ENCODE measurements at places on chromosomes 12 and 14.

DNA sequence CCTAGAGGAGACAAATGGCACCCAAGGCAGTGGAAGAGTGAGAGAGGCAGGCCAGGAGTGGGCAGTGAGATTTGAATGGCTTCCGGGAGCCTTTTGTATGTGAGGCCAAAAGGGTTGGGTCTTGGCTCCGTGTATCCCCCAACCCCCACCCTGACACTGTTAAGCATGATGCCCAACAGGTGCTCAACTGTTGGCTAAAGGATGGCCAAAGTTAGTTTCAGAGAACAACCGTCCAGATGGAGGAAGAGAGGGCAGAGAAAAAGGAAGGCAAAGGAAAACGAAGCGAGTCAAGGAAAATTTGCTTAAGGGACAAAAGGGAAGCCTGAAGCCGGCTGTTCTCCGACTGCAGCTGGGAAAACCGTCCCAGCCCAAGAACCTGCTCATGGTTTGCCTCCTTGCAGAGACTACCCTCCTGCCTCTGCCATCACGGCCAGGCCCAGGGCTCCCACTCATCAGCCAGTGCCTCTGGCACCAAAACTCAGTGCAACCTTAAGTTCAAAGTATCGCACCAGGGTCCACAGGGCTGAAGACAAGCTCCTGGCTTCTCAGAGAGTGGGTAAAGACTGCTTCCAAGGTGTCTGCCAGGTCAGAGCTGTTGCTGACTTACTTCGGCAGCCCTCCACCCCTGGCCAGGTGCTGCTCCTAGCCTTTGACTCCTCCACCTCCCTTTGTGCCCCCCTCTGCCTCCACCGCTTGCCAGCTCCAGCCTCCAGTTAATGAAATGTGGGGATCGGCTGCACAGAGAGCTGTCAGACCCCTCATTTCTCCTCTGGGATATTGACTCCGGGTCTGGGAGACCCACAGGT, 4.2 kb upstream of the C1QL4 start:
- DNase-seq: no peak

DNA sequence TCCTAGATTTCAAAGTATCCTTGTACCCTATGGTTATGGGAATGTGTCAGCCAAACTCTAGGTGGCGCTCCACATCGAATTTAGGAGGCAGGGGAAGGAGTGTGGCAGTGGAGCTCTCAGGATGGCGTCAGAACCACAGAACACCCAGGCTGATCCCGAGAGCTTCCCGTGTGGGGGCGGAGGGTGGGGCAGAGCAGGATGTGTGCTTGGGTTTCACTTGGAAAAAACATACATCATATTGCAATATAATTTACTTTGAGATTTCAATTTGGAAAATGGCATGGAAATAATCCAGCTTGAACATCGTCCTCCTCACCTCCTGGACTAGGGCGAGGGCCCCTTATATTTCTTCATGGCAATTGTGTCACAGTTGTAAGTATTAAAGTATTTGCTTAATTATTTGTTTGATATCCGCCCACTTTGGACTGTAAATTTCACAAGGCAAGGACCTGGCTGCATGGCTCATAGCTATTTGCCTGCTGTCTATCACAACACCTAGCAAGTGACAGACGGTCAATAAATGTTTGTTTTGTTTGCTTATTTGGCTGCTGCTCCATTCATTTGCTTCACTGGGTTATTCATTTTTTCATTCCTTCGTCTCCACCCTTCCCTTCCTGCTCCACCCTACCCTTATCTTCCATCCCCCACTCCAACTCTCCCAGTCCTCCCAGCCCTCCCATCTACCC, 221.5 kb upstream of the HMGA2 start:
- peak; percentile 56 for DNase-seq

- no peak for DNase-seq
These were observed 5.7 kb downstream of the ETFRF1 start for GRCh38 chr12:25200703-25201102.

DNA sequence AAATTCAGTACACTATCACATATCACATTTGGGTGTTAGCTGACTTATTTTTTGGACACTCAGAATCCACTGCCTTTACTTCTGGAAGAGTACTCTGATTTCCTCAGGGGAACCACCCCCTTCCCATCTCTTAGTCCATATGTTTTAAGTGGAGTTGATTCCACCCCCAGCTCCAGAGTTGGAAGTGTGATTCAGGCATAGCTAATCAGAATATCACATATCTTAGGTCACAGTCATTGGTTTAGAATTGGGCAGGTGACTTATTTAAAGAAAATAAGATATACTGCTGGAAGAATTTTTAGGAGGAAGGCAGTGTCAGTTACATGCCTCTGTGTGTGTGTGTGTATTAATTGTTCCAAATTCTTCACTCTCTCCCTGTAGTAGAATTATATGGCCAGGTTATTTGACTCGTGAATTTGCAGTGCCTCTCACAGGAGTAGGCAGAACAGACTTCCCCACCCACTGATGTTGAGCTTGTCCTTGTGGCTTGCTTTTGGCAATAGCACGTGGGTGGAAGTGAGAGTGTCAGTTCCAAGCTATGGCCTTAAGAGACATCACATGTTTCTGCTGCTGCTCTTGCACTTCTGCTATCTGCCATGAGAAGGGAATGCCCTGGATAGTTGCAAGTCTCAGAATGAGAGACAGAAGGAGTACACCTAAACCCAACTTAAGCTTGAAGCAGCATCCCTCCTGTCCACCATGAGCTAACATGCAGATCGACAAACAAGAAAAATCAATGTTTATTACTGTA, 6.4 kb upstream of the GAS2L3 start:
- DNase-seq: no peak

- DNase-seq: no peak
These were observed 23.3 kb downstream of the SLC38A2 start for GRCh38 chr12:46349253-46349652.

- DNase-seq: no peak
These were observed 1.8 kb upstream of the PPP1R12A start for GRCh38 chr12:79936670-79937069.

DNA sequence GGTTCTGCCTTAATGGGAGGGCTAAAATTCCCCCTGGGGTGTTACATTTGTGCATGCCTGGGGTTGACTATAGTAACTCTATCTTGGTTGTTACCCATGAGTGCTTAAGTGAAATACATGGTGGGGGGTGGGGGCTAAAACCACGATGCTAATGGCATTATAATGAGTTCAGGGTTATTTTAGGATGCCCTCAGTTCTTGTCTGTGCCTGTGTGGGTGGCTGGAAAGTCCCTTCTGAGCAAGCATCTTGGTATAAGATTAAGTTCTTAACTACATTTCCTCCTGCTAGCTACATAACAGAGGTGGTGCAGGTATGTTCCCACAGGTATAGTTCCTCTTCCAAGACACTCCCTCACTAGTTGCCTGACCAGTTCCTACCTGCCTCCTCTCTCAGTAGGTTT, 822.3 kb downstream of the LRFN5 start:
- no peak for DNase-seq

GRCh38 chr12:47307680-47308399, 228.1 kb upstream of the AMIGO2 start:
- peak; percentile 60 for DNase-seq

DNA sequence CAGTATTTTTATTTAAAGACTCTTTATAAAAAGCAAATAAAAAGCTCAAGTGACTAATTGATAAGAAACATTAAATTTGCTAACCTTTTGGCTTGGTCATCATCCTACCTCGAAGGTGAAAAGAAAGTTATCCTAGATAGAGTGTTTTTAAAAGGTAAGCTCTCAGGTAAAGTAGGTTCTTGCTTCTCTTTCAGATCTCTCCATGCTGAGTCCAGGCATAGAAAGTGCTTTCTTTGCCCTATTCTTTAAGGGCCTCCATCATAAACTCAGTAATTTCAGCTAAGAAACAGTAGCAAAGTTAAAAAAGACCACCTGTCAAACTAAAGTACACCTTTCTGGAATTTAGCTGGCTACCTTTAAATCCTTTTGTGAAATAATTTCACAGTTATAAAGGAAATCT, 20.6 kb upstream of the ANHX start:
- no peak for DNase-seq

DNA sequence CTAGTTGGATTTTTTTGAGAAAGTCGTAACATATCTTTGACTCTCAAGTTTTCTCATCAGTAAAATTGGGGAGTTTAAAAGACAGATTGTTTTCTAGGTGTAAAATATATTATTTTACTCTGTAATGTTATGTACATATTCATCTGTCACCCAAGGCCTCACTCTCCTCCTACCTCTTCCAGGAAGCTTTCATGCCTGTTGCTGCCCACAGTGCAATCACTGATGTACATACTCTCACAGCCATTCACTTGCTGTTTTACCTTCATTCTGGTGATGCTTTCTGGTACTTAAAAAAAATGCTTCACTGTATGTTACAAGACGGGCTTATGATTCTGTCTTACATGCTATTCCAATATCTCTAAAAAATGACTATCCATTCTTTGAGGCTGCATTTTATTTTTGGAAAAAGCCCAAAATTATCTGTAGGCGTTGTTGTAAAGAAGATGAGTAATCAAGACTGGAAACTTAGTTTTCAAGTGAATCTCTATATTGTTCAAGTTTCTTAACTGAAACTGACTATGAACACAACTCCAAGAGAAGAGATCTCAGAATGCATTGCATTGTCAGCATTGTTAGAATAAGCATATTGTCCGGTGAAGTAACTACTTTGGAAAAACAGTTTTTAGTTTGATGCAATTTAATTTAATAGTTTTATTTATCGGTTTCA, 82.5 kb downstream of the LMO3 start:
- no peak for DNase-seq

DNA sequence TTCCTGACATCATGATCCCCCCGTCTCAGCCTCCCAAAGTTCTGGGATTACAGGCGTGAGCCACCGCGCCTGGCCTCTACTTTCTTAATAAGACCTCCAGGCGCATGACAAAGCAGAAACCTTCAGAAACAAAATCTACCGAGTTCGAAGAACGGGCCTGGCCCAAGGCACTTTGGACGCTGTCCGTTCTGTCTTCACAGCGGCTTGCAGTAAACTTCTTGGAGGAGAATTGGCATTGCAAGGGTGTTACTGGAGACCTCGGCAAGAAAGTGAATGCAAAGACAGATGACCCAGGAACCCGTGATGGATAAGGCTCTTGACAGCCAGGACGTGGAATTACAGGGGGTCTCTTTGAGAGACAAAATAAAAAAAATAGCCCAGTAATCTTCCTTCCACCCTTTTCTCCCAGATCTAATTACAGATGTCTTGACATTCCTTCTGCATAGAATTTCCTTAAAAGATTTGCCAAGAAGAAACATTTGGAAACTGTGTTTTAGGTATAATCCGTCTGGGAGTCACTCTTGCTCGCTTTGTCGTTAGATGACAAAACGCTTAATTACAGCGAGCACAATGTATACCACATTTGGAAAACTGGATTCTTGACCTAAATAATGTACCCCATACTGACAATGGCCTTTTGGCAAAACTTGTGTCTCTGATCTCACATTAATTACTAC, 83.2 kb upstream of the TBX3 start:
- no peak for DNase-seq

- no peak for DNase-seq
These were observed 39.9 kb downstream of the ATL1 start for GRCh38 chr14:50599700-50600444.

- no peak for DNase-seq
These were observed 23.0 kb downstream of the RASSF3 start for GRCh38 chr12:64633011-64633939.

DNA sequence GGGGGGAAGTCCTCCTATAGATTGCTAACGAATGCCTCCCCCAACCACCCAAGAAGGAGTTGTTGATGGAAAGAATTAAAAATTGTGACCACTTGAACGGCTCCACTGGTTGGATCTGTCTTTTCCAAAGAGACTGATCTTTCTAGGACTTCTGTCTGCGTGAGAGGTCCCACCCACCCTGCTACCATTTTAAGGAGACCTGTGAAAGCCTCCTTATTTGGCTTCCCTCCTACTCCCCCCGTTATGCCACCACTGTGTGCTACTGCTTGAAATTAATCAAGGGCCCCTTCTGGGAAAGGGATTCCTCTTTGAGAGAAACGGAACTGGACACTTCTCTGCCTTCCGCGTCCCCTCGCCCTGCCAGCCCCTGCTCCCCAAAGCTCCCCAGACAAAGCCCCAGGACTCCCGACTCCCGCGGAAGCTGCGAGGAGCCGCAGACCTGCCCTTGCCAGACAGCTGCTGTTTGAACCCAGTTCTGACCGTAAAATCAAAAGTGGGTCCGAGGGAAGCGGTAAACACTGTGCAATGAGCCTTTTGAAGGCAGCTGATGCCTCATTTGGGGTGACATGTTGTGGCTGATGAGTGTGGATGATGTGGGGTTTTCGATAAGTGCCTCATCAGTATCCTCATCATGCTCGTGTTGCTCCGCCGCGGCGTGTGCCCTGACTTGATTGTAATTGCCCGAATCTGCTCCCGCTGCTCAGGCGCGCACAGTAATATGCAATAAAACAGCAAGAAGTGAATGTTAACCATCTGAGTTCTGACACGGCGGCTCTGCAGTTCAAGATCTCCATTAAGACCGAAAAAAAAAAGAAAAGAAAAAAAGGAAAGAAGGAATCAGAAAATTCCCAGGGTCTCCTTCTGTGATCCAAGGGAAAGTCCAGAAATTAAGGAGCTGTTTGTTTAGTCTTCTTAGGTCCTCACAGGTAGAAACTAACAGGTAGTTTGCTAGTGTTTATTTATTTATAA, 48.2 kb downstream of the MBIP start:
- peak; percentile 51 for DNase-seq

GRCh38 chr14:53306267-53306721, 153.2 kb upstream of the DDHD1 start:
- DNase-seq: peak; percentile 42

DNA sequence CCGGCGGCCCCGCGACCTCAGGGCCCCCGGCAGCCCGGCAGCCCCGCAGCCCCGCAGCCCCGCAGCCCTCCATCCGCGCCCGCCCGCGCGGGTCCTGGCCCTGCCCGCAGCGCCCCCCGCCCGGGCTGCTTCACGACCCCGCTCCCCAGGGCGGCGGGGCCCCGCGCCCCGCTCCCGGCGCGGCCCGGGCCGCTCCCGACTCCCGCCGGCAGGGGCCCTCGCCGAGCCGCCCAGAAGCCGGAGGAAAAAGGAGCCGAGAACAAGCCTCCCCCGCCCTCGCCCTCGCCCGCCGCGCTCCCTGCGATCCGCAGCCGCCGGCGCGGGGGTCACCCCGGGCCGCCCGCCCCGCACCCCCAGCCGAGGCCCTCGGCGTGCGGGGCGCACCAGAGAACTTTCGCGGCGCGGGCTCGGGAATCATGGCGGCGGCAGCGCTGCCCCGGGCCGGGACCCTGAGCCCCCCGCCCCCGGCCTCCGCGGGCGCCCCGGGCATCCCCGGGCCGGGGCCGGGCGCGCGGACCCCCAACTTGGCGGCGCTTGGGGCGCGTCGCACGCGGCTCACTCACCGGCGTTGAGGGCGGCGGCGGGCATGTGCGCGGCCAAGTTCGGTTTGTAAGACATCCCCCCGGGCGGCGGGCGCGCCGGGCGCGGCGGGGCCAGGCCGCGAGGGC, 521 bp downstream of the CDK2AP1 start:
- DNase-seq: peak; percentile 82

DNA sequence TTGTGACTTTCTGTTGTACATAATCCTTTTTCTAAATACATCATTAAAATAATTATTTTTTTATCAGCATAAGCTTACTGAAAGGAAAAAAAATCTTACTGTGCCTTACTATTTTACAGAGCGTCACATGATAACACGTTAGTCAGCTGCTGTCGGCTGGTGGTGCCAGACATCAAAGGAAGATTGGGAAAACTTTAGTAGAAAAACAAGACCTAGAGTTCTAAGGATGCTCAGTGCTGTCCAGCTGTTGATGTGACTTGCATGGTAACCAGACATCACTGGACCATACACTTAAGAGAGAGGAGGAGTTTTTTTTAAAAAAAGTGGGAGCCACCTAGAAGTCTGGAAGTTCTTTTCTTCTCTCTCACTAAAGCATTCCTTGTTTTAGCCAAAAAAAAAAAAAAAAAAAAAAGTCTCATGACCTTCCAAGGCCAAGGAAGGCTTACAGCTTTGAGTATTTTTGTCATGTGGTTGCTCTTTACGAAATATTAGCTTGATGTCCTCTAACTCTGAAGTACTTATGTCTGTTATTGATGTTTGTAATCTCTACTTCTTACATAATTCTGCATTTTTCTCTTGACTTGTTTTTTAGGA, 4.5 kb downstream of the RASSF8 start:
- DNase-seq: no peak

Measured in activated T-cell treated with anti-CD3 and anti-CD28 coated beads, Interleukin-2, amount 50 U/mL, for 48 hours (primary cell).